Erythroblast (primary cell): ENCODE measurements at places on chromosomes 7 and 10.

DNA sequence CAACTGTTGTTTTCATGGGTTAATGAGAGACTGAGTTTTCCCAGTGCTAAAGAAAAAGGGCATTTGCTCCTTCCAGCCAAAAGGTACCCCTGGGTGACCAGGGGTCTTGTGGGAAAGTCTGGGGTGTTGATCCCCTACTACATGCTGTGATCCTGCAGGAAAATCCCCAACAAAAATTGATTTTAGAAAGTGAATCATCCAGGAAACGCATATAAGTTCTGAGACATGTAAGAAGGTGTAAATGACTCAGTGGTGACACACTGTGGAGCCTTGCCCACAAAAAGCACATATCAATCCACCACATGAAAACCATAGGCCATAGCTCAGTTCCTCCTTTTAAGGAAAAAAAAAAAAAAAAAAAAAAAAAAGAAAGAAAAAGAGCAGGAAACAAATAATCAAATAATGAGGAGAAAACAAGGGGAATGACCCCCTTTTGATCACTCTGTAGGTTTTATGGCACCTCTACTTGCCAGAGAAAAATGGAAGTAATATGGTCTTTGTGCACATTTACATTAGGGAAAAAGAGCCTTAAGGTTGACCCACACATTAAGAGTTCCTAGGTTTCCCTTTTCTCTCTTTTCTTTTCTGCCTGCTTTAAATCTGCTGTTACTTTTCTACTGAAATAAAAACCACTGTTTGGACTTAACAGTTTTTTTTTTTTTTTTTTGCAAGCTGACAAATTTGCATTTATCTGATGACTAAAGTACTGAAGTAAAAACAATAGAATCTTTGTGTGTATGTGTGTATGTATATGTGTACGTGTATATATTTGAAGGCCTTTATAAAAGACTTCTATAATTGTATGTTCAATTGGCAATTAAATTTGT is 386.0 kb downstream of the KIF20B start:
- no peak for DNase-seq

DNA sequence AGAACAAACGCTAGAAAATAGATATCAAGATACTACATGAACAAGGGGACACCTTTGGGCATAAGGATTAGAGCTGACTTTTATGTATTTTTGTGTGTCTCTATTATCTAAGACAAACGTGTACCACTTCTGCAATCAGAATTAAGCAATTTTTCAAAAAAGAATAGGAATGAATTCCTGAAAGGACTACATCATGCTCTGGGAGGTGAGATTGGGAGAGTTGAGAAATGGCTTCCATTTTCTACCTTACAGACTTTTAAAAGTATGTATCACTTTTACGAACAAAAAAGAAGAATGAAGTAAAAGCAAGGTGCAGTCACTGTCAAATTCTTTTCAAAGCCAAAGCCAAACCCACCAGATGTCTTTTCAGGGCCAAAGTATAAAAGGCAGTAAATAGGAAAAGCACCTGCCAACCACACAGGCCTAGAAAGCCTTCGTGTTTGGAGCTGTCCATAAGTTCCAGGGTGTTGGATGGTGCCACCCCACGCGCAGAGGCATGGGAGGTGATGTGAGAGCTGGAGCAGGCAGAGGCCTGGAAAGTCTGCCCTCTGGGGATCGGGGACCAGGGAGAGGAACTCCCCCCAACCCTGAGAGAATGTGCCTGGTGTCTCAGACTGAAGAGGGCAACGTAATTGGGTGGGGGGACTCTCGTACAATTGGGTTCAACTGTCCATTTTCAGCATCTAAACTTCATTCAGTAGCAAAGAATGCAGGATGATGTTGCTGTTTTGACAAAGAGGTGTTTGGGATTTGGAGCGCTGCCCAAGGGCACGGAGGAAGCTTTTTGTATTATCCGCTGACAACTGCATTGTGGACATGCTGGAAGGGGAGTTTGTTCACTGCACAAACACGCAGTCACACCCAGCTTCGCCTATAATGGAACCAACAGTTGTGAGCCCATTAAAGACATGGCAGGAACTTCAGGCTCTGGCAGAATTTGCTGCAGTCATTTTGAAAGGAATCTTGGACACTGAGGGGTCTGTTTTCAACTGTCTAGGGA is 17.6 kb upstream of the CTBP2 start:
- DNase-seq: no peak

GRCh38 chr10:106618646-106619045 is 545.9 kb downstream of the SORCS1 start:
- no peak for DNase-seq

DNA sequence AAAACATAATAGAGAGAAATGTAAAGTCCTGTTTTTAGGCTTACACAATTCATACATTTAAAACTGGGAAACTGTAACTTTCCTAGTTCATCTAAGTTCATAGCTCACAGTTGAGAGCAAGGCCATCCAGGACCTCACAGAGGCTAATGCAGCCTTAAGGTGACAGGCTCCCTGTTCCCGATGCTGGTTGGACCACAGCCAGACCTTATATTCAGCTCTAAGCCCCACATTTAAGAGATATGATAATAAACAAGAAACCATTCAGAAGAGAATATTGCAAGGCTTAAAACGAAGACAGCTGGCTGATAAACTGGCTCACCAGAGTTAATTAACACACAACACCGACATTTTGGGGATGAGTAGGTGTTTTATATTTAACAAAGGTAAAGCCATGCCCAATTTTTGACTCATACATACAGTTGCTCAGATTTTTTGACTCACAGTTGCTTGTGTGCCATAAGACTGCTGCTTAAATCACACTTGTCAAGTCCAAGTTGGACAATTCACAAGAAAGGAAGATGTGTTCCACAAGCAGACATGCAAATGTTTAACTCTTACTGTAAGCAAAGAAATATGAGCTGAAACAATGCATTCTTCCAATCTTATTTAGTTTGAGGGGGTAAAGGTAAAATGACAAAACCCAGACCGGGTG is 41.1 kb upstream of the TMEM213 start:
- DNase-seq: no peak

GRCh38 chr7:45924283-45924682 is 3.2 kb upstream of the IGFBP3 start:
- no peak for DNase-seq

GRCh38 chr7:104135760-104136558 is 71.9 kb downstream of the ORC5 start:
- DNase-seq: no peak

- peak; percentile 33 for DNase-seq
Observed at GRCh38 chr10:127906548-127907377, at the start of gene PTPRE. TSS of gene PTPRE (plus strand) at chr10:127907103. CDS start at chr10:128040882, 133,779 bp downstream.

- no peak for DNase-seq
Observed at GRCh38 chr7:130444234-130444633, 3.4 kb upstream of the CEP41 start.

DNA sequence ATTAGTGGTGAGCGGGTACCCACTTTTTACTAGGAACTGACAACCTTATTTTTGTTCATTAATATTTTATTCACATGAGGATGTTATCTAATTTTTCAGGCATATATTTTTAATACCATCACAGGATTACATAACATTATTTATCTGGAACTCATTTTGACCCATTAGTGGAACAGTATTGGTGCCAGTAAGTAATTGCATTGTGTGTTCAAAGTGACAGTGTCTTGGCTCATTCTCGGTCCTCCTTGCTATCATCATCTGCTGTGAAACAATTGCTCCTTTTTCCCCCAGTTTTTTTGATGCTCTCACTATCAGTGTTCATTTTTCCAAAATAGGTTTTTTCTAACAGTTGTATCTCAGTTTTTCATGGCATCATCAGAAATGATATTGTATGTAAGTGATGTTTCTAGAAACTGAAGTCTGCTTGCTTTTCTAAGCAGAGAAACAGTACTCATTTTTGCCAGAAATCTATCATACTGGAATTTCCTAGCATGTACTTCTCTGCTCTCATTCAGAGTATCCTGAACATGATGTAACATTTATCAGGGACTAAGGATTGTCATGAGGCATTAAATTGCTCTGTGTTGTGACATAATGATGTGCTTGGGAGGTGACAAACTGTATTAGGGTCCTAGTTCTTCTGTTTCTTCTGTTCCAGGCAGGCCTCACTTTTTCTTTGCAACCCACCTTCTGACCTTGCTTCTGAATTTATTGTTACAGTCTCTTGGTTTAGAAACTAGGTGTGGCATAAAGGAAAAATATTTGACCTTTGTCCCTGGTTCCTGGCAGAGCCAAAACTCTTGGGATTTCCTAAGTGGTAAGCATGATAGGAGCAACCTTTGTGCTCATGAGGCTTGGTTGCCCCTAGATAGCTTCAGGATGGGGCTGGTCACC is 4.2 kb downstream of the NUB1 start:
- DNase-seq: no peak

DNA sequence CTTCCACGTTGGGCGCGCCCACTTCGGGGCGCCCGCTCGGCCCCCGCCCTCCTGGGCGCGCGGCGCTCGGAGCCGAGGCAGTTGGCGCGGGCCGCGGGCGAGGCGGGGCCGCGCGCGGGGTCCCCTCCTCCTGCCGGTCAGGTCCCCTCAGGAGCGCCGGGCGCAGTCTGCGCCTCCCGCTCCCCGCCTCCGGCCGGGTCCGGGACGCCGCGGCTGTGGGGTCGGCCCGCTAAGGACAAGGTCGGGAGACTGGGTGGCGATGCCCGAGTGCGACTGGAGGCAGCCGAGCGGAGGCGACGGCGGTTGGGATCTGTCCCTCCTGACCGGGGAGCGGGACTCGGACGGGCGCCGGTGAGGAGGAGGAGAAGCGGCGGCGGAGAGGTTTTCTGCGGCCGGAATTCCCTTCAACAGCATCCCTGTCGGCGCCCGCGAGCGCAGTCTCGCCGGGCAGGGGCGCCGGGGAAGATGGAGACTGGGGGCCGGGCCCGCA is at the start of gene ATRNL1:
Gene ATRNL1, plus strand, starts transcription at position 80 of the 490 bp plus-strand sequence. Its CDS starts 386 bp downstream, at position 466.
- peak; percentile 30 for DNase-seq

- no peak for DNase-seq
Observed at GRCh38 chr7:129009437-129009836, 45.5 kb downstream of the TNPO3 start.
